ENCODE measurements at places on chromosomes 16 and 17.

- peak; percentile 30 for DNase-seq
Measured at GRCh38 chr16:53429221-53429943, 4.9 kb upstream of the RBL2 start.

DNA sequence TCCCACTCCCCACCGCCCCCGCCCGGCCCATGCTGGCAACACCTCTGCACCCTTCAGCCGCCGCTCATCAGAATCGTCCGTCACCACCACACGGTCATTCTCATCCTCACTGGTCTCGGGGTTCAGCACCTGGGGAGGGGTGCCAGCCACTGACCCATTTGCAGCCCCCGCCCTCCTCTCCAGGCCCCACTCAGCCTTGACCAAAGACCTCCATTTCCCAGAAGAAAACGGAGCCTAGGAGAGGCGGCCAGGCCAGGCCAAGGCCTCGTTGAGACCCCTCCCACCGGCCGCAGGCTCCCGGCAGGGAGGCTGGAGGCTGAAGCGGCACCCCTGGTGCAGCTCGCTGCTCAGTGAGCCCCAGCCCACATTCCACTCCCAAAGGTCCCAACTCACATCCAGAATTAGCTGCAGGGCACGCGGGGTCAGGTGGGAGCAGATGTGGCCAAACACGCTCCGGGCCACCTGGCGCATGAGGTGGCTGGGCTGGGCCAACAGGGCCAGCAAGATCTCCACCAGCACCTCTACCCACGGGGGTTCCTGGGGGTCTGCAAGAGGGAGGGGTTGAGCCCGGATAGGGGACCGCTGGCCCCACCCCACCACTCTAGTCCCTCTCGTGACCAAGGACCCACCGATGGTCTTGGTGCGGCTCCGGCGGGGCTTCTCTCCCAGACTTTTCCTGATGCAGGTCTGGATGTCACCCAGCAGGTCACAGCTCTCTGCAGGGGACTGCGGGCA is 9.8 kb downstream of the MYBBP1A start:
- no peak for DNase-seq

DNA sequence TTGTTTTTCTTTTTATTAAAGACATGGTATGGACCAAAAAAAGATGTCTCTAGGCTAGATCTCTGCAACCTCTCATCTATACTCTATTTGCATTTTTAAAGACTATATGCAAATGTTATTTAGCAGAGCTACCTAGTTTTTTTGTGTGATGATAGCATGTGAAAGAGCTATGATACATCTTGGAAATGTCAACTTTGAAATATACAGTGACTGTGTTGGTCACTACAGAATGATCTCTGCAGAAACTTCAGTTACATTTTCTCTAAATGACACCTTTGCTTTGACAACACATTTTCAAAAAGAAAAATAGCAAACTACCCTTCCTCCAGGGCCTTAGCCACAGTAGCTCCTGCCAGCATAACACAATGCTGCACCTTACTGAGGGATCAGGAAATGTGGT is 86.6 kb downstream of the PRKCB start:
- DNase-seq, result no peak

GRCh38 chr17:39194089-39194984 is 3.1 kb downstream of the CACNB1 start:
- peak; percentile 57 for DNase-seq

DNA sequence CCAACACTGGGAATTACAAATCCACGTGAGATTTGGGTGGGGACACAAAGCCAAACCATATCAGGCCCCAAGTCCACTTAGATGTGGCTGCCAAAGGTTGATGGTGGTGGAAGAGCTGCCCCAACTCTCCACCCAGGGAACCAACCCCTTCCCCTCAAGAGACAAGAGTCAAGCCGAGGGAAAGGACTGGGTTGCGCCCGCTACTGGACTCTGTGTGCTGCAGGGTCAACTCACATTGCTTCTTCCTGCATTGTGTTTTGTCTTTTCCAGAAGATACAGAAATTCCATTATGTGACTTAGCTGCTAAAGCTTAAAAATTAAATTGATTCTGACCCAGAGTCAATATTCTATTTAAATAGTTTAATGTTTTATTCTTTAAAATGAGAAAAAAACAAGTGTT is 58.5 kb downstream of the ADAMTS18 start:
- no peak for DNase-seq

Data from HL-60 (cell line).